M059J (cell line): ENCODE measurements at places on chromosomes 3 and 15. TPM values are rescaled to one million over a fixed set of nuclear protein-coding genes. Genes with fewer than 3 reads are reported as not detected.
A peak's percentile ranks its signal among the peaks of the same experiment; 100 is the strongest.

DNA sequence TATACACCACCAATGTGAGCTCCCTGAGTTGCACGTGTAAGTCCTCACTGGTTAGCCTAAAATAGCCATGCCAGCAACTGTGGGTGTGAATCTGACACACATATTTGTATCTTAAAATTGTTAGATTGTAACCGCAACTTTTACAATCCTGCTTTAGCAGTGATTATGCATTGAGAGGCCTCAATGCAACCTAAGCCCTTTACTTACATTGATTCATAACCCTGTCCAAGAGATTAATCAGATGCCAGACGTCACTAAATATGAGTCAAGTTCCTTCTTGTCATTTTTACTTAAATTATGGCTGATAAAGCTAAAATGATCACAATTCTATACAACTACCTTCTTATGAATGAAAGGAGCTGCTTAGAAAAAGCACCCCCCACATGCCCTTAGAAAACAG lies 46.9 kb downstream of the IL17RD start:
- DNase-seq = no peak

DNA sequence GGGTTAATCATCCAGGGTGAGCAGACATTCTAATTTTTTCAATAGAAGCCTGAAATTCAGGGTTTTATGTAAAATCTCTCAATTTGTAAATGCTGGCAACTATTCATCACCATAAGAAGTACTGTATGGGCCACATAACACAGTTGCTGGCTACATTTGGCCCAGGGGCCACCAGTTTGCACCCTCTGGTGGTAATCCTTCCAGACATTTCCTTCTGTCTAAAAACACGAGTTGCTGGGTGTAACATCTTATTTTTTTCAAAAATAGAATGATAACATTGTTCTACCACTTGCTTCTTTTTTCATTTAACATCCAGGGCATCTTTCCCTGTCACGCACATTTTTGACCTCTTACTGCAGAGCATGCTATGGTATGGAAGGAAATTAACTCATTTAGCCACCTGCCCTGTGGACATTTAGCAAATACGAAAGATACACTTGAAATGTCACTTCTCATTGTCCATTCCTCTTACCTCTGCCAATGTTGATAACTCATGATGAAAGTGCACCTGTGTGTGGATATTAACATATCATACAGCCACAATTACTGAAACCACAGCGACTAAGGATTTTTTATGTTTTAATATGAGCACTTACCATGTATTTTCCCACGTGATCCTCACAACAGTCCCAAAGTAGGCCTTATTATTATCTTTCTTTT lies 117.5 kb upstream of the ARHGEF3 start:
- no peak for DNase-seq

GRCh38 chr15:87487484-87487883 lies 769.1 kb downstream of the NTRK3 start:
- no peak for DNase-seq

- DNase-seq = peak; percentile 40
Observed at GRCh38 chr15:32701863-32702262, 15.9 kb upstream of the GREM1 start.

GRCh38 chr3:52930748-52931147 lies 33.4 kb upstream of the STIMATE start:
- DNase-seq = no peak

DNA sequence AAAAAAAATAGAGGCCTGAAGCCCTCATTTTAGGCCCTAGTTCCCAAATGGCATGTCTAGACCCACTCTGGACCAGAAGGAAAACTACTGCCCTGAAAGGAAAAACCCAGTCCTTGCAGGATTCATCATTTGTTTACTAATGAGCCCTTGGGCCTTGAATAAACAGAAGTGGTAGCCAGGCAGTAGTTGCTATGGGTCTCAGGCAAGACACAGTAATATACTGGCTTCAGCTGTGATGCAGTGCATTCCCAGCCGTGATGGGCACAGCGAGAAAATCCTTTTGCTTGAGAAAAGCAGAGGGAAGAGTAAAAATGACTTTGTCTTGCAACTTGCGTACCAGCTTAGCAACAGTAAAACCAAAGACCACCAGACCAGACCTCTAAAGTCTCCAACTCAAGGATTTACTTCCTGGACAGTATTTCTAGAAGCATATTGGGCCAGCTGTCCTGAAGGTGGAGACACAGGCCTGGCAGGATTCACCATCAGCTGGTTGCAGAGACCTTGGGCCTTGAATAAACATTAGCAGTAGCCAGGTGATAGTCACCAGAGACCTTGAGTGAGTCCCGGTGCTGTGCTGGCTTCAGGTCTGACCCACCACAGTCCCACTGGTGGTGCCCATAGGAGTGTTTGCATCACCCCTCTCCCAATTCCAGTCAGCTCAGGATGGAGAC lies 208.3 kb upstream of the SLITRK3 start:
- DNase-seq = no peak

GRCh38 chr3:59758672-59759071 lies 708.8 kb upstream of the CFAP20DC start:
- DNase-seq = no peak

The XYLB gene
- 1.7 and 2.2 TPM in 2 replicates for total RNA-seq

The SERPINI1 gene
- 3.2 and 4.4 TPM in 2 replicates for total RNA-seq

The NOP10 gene
- total RNA-seq = 319 and 492 TPM in 2 replicates

The MITF gene
- 6.3 and 11.7 TPM in 2 replicates for total RNA-seq

The ATP8B4 gene
- total RNA-seq = 0.89 and 2.1 TPM in 2 replicates

The KLHL40 gene
- total RNA-seq = not detected in 2 replicates
